Mesenchymal stem cell (in vitro differentiated cells and primary cell): ENCODE measurements at places on chromosomes 3 and 15.
A peak's percentile ranks its signal among the peaks of the same experiment; 100 is the strongest.

GRCh38 chr15:36400936-36401585 is 178.4 kb upstream of the CDIN1 start:
- DNase-seq, result no peak

- DNase-seq, result peak; percentile 47
Measured at GRCh38 chr3:185979721-185980121, 41.9 kb upstream of the TRA2B start.

- no peak for DNase-seq
Measured at GRCh38 chr3:170346481-170347392, 10.8 kb upstream of the SKIL start.

DNA sequence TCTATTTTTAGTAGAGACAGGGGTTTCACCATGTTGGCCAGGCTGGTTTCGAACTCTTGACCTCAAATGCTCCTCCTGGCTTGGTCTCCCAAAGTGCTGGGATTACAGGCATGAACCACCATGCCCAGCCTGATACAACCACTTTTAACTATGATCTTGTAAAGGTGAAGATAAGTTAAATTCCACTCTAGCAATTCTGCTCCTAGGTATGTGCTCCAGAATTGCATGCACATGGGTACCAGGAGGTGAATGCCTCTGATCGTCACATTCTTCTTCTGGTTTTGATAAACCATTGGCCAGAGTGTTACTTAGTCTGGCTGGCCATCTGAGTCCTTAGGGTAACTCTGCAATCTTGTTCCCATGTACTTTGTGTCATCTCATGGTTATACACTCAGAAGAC is 22.3 kb downstream of the CSPG5 start:
- DNase-seq, result no peak

GRCh38 chr3:143821862-143822261 is 26.4 kb downstream of the SLC9A9 start:
- no peak for DNase-seq

GRCh38 chr3:138950006-138950644 is 3.1 kb downstream of the FOXL2NB start:
- DNase-seq, result peak; percentile 36

DNA sequence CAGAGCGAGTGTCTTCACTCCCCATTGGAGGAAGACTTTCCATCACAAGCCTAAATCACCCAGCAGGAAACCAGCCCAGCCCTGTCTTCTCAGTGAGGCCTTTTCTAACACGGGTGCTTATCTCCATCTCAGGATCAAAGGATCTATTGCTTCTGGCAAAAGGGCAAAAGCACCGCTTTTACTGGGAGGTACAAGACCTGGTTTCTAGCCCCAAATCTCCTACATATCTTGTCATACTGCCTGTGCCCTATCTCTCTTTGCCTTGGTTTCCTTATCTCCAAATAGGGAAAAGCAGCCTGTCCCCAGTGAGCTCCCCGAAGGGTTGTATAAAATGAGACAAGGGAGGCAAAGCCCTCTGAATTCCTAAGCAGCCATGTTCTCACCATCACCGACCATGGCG is 5.2 kb downstream of the GLB1 start:
- DNase-seq, result no peak

DNA sequence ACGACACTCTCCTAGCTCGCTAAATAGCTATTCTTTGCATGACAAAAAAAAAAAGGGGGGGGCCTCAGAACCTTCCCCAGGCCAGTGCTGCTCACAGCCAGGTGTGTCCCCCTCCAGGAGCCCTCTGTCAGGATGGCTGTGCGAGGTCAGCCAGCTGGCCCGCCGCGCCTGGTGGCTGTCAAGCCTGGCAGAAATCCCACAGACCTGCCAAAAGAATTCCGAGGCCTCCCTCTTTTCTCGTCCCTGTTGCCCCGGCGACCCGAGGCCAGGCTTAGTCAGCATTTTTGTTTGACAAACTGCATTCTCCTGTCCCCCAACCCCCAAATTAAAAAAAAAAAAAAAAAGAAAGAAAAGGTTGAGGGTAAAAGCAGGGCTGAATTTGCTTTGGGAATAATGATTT is 61.9 kb downstream of the TM4SF4 start:
- peak; percentile 66 for DNase-seq

GRCh38 chr15:85929786-85930185 is 135.1 kb upstream of the KLHL25 start:
- DNase-seq, result no peak

DNA sequence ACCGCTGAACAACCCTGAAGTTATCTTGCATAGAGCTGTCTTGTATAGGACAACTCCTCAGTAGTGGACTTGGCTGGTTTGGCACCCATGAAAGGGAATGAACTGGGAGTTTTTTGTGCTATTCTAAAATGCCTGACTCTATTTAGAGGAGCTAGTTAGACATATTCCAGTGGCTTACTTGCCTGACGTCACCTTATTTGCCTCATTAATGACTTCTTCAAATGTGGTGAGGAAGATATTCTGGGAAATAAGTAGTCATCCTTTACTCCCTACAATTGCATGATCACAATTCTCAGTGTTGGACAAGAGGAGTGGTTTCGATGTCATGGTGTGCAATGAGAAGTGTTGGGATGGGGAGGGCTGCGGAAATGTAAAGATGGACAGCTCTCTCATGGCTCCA is 509.2 kb upstream of the MDFIC2 start:
- DNase-seq, result no peak

- DNase-seq, result peak; percentile 31
Measured at GRCh38 chr3:168620854-168621253, 525.1 kb upstream of the GOLIM4 start.

GRCh38 chr15:39781967-39782302 is 706 bp downstream of the FSIP1 start:
- no peak for DNase-seq

DNA sequence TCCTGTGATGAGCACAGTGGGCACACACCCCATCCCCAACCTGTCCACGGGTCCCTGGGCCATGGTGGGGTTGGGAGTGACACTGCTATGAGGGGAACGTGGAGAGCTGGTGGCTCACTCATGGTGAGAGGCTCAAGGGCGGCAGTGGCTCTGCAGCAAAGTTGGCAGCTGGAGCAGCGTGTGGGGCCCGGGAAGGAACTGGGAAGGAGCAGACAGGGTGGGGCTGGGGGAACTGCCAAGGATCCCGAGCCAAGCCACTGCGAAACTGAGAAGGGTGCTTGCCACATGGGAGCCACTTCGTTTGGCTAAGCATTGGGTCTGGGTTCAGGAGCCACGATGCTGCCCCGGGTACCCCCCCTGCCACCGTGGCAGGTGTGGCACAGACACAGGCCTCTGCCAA is 80.1 kb downstream of the SNRK start:
- no peak for DNase-seq

DNA sequence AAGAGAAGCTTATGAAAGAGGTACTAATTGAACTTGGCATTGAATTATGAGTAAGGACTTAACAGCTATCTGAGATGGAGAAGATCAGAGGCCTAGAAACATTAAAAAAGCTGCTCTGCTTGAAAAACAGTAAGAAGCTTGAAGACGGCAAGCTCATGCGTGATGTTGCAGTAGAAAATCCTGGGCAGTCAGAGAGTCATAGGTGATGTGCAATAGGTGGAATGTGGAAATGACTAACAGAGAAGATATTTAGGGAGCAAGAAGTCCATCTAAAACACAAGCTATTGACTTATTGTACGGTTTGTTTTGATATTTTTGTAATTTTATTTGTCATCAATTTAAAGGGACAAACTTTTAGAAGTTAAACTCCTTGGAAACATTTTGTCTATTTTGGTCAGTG is 1101.4 kb downstream of the ROBO2 start:
- DNase-seq, result peak; percentile 68

DNA sequence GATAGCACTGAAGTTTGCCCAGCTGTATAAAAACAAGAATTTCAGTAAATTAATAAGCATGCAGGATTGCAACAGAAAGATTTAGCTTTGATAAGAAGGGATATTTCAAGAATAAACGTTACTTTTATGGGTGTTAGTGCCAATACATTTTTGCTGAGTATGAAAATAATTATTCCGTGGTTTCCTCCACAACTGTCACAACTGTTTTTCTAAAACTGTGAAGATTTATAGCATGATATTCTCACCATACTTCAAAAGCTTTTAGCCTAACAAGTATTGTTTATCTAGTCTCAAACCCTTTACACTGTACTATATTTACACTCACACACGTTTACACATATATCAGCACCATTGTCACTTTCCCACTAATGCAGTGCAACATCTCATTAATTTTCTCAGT is 200.5 kb downstream of the TPRG1 start:
- no peak for DNase-seq

- peak; percentile 52 for DNase-seq
Measured at GRCh38 chr15:95932676-95933075, 397.8 kb upstream of the NR2F2 start.

GRCh38 chr15:78507831-78508160 is 419 bp downstream of the HYKK start:
- no peak for DNase-seq

GRCh38 chr3:140760324-140761075 is 82.6 kb downstream of the TRIM42 start:
- DNase-seq, result no peak

DNA sequence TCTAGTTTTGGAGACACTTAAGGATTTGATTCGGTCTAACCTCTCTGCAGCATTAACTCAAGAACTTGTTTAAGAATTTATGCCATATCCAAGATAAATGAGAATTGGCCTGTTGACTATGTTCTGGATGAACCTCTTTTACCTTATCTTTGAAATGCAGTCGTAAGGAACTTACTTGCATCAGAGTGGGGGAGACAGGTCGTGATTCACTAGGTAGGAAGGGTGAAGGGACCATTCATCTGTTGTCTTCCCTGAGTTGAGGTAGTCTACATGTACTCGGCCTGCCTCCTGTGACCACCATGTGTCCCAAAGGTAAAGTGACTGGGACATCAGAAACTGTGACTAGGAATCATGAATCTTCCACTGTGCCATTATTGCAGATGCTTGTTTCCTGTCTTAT is 248.0 kb upstream of the P2RY1 start:
- no peak for DNase-seq

- DNase-seq, result no peak
Measured at GRCh38 chr15:31494786-31495185, 168.2 kb downstream of the KLF13 start.

DNA sequence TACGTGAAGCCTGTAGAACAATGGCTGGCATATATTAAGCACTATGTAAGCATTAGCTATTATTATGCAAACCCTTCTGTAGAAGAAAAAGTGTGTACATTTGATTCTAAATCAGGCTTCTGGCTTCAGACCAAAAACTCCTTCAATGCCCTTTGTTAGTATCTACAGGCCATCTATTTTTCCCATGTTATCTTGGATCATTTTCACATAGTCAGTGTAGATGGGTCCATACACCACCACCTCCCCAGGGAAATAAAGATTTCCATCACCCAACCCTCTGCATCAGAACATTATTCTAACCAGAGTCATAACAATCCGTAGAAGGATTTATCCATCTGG is 8.0 kb upstream of the KLHL6 start:
- DNase-seq, result no peak

DNA sequence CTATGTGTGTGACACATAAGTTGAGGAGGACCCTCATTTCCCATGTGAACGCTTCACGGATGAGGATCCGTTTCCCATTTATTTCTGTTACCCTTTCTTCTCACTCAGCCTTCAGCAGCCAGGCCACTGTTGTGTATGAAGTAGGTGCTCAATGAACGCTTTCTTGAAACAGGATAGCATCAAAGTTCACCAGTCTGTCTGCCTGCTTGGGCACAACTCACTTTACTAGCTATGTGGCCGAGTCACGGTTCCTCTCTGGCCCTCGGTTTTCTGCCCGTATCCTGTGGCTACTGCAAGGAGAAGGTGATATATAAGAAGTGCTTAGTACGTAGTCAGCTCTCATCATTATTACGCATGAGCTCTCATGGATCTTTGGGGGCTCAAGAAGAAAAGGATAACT is 22.4 kb downstream of the ACSBG1 start:
- DNase-seq, result no peak

DNA sequence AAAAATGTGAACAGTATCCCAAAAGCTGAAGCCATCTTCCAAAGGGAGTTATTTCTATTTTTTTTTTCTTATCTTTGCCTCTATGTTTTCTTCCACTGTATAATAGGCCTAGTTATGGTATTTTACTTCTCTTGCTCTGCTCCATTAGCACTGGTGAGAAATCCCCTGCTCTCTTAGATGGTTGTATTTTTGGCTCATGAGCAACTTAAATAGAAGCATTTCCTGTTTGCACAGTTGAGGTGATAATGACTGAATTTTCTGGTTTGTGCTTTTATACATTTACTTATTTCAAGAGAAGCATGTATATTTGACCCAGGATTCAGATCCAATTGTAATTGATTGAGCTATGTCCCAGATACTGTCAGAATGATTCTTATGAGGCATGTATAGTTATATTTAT is 61.6 kb upstream of the CD200R1L start:
- DNase-seq, result no peak

DNA sequence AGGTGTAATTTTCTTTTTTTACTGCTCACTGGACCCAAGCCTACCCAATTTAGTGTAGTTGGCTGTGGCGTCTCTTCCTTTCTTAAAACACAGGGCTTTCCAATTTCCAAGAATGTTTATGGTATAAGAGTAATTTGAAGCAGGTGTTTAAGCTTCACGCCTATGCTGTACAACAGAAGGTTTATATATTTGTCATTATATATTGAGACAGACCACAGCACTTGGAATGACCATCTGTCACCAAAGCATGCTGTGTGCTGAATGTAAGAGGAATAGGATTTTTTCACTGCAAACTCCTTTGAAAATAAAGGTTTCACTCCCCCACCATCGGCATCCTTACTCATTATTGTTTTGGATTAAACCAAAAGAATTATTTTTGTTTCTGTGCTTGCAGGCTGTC is 325.7 kb downstream of the OTOL1 start:
- DNase-seq, result no peak

DNA sequence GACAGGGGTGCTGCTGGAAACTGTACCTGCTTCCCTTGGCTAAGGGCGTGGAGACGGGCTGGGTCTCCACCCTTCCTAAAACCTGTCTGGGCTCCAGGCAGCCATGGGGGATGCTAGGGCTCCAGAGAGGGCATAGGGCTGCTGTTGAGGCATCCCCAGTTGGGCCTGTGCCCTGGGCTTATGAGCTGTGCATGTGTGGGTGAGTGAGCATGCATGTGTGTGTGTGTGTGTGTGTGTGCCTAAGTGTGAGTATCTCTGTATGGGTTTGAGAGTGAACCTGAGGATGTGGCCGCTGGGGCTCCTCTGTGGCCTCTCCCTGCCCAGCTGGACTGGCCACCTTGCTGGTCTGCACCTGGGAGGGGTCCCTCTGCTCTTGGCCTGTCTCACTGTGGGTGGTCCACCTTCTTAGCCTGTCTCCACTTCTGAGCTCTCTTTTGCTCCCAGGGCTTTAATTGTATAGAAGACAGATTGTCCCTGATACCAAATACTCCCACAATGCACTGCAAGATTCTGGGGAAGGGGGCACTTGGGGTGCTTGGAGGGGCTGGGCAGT is 11.9 kb upstream of the TMEM115 start:
- DNase-seq, result no peak

- peak; percentile 64 for DNase-seq
Measured at GRCh38 chr3:183375337-183375736, 53.1 kb downstream of the MCF2L2 start.

DNA sequence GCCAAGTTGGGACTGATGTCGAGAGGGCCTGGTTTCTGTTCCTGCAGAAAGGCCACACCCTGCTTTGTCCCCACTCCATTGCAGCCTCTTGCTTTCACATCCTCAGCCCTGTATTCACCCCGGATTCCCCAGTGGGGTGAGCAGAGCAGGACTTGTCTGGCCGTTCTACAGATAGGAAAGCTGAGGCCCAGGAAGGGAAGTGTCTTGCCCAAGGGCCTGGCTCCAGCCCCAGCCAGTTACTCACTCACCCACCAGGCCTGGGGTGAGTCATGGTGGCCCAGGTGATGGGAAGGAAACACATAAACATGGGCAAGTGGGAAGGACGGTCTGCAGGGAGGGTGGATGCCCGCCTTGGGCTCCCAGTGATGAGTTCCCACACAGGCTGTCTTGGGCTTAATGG is 6.1 kb upstream of the DUSP7 start:
- peak; percentile 86 for DNase-seq
